ENCODE measurements at places on chromosomes 1 and 21. TPM values are rescaled to one million over a fixed set of nuclear protein-coding genes. Genes with fewer than 3 reads are reported as not detected.

The CD48 gene
- total RNA-seq: 379 TPM

- DNase-seq: no peak
Observed at GRCh38 chr1:81232420-81232819, 568.3 kb upstream of the ADGRL2 start.

- peak; percentile 4 for DNase-seq
Observed at GRCh38 chr1:195141294-195141693, 1466.9 kb downstream of the KCNT2 start.

- peak; percentile 42 for DNase-seq
Observed at GRCh38 chr1:36089393-36090121, 865 bp downstream of the ADPRS start.

DNA sequence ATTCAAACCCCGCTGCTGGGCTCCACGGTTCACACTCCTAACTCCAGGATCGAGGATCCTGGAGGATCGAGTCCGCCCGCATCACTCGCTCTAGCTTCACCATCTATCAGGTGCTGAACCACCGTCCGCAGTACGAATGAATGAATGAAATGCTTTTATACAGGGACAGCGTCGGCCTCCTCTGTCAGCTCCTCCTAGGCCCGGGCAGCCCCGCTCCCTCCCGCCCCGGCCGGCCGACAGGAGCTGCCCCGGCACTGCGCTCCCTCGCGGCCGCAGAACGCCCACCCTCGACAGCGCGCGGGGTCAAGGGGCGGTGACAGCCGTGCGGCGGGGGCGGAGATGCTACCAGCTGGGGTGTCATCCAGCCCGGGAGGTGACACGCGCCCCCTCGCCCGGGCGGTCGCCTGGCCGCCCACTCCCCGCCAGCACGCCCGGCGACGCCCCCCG, 520 bp downstream of the ZBTB17 start:
- DNase-seq: peak; percentile 89

- DNase-seq: no peak
Observed at GRCh38 chr1:54851406-54851805, 35.6 kb downstream of the DHCR24 start.

GRCh38 chr1:32393832-32394140, 455 bp downstream of the BSDC1 start:
- peak; percentile 61 for DNase-seq

GRCh38 chr1:218079347-218079746, 205.7 kb upstream of the RRP15 start:
- DNase-seq: no peak

GRCh38 chr21:44815225-44815624, 2.6 kb downstream of the SUMO3 start:
- DNase-seq: no peak

DNA sequence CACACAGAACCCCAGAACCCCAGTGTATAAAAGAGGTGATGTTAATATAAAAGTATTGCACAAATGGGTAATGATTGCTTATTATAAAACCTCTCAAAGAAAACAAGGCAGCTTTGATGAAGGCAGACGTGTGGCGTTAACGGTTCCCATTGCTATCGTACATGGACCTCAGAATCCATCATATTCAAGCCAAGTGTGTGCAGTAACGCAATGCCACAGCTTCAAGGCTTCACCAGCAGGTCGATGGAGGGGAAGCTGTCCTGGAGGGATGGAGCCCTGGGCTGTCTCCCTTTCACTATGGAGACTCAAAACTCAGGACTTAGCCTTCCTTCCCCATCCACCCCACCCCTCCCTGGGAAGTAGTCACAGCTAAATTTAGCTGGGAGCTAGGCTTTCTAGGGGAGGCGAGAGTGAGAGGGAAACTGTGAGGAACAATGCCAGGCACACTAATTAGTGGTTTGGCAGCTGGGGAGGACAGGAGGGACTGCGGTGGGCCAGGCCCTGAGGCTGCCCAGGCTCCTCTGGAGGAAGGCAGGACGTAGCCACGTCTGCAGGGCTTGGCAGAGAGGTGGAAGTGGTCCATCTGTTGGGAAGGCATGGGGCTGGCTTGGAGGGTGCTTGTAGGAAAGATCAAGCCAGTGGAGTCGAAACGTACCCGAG, 121.2 kb downstream of the HMGB4 start:
- DNase-seq: no peak

DNA sequence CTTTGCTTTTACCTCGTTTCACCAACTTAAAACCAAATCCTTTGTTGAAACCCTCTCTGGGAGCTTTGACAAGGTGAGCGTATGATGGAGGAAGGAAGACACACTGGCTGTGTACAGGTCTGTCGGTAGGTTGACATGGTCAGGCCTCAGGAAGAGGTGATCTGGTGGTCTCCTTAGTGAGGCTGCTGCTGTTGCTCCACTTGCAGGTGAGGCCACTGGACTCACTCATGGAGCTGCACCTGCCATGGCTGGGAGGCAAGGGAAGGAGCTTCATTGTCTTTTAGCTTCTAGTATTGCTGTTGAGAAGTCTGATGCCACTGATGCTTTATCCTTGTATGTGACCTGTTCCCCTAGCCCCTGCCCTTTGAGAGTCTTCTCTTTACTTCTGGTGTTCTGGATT, 35.7 kb downstream of the TENT5C start:
- DNase-seq: no peak

GRCh38 chr1:10204003-10204642, 6.2 kb upstream of the KIF1B start:
- DNase-seq: no peak

DNA sequence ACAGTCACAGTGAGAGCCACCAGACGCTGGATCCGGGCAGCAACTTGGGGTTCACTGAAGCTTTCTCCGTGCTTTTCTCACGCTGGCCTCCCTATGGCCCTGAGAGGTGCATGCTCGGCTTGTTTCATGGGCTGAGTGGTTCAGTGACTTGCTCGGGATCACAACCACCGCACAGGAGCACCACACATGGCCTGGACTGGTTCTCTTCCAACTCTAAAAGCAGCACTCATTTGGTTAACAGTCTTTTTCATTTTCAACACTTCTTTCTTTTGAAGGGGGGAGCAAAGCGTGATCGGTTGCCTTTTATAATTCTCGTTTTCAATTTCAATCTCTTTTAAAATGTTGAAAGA, 26.2 kb downstream of the UBIAD1 start:
- DNase-seq: no peak
